ENCODE measurements at places on chromosomes 1 and 21.

GRCh38 chr1:28365864-28366263, 3.7 kb upstream of the PHACTR4 start:
- DNase-seq = no peak

DNA sequence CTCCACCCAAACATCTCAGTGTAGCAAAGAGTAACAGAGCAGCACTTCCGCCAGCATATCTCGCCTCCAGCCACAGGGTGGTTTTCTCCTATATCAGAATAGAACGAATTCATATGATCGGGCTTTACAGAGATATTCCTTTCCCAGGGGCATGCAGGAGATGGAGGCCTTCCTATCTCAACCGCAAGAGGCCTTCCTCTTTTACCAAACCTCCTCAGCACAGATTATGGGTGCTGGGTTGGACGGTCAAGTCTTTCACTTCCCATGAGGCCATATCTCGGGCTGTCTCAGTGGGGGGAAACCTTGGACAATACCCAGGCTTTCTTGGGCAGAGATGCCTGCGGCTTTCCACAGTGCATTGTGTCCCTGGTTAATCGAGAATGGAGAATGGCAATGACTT, 65.8 kb downstream of the OVGP1 start:
- DNase-seq = no peak

DNA sequence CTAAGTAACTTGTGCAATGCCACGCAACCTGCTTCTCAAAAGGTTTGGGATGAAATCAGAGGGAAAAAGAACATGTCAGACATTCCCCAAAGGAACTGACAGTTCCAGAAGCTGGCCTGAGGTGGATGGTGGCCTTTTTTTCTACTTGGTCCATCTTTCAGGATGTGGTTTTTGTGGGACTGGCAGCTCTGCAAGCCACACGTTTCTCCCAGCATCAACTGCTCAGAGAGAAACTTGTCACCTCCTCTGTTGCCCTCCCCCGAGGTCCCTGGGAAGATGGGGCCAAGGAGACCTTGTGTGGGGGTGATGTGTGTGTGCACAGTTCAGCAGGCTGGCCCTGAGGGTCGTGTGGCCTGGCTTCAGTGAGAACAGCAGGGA, 2.5 kb upstream of the DHRS3 start:
- DNase-seq = no peak

- DNase-seq = no peak
Observed at GRCh38 chr1:35231287-35231686, 37.2 kb upstream of the ZMYM4 start.

DNA sequence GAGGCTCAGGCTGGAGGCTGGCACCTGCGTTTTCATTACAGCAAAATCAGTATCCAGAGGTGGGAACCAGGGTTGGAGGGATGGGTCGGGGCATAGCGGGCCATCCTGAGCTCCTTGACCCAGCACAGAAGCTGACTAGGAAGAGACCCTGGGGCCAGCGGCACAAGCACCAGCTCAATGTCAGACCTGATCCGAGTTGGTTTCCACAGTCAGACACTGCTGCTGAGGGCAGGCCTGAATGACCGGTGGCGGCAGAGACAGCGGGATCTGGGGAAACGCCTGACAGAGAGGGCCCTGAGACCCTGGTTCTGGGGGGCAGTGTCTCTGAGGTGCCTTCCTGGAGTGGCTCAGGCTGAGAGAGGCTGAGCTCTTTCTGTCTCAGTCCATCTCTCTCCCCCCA, 162.0 kb upstream of the C1orf174 start:
- no peak for DNase-seq

DNA sequence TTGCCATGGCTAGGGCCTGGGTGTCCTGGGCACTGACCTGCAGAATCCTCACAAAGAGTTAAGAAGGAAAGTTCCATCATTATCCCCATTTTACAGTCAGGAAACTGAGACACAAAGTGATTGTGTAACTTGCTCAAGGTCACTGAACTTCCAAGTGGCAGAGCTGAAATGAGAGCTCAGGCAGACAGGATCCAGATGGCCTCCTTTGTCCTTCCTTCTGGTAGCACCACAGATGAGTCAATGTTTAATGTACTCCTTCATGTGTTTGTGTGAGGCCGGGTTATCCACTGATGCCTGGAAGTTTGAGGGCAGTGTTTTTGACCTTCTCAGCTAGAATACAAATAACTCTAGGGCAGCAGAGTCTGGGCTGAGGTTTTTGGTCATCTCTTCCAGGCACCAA, 207.0 kb downstream of the TNR start:
- DNase-seq = no peak

DNA sequence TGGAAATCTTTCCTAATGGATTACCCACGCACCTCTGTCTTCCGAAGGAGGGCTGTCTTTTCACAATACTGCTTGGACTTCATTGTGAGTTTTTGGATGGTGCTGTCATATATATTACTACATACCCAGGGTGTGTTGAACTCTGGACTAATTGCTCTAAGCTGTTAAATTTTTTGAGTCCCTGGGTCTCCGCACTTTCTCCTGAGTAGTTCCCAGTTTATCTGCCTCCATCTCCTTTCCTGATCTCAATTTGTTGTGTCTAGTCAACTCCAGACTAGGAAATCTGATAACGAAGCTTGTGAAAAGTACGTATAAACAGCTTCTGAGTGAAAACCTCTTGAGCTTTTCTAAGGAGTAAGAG, 211.1 kb downstream of the ROR1 start:
- no peak for DNase-seq

DNA sequence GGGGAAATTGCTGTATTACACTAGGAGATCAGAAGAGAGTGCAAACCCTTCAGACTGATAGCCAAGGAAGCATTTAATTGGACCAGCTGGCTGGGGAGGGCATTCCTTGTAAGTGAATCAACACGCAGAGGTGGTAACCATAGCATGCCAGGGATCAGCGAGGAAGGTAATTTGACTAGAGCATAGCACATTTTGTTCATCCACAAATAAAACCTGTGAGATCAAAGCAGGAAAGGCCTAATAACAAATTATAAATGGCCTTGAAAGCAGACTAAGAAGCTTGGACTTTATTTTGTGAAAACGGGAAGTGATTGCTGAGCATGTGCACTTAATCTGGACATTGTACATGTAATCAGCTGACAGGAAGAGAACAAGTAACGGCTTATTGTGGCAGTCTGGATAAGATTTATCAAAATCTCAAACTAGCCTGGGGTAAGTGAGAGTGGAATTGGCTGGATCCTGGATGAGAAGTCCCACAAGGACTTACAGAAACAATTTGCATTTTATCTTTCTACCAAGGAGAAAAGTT, 11.7 kb upstream of the CD55 start:
- DNase-seq = no peak

- no peak for DNase-seq
Observed at GRCh38 chr1:46423574-46424240, 29.6 kb downstream of the FAAH start.

DNA sequence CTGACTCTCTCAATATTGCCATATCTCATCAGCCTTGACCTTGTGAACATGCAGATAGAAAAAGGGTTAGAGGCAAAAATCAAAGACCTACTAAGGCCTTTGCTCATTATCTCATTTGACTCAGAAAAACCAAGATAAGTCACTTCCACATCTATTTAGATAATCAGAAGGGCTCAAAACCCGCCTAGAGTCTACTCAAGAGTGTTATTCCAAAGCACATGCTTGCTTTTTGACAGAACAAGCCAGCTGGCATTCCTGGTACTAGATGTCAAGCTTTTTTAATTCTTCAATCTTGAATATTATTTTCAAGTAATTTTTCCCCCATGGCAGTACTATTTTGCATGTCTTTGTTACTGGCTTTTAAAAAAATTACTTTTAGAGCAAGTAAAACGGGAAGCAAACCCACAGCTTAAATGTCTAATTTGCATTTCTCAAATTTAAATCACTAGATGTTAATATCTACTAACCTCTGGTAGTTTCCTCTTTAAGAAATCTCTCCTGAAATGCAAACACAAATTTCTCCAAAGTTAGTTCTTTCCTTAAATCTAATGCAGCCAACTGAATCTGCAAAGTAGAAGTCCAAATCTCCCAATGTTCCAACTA, 51.5 kb downstream of the APP start:
- no peak for DNase-seq

DNA sequence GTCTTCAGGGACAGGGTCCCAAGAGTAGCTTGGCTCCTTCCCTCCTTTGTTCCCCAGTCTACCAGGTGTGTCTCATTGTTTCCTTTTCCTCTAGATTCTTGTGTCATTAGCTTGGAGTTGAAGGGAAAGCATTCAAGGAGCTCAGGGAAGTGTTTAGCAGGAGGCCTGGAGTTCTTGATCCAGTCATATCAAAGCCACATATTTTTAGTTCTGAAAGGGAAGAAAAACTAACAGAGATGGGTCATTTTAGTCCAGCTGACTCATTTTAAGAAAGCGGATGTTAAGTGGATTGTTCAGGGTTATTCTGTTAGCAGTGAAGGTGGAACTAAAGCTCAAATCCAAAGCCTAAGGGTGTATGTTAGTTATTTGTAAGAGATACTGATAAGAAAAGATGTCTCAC, 721 bp downstream of the C1orf54 start:
- no peak for DNase-seq

GRCh38 chr21:31502537-31503143, 156.9 kb upstream of the SOD1 start:
- no peak for DNase-seq

All from stimulated activated CD4-positive, alpha-beta T cell treated with anti-CD3 and anti-CD28 coated beads, Interleukin-4, amount 100 ng/mL, for 1 hour (primary cell).